ENCODE measurements at places on chromosomes 6 and 20. TPM values are rescaled to one million over a fixed set of nuclear protein-coding genes. Genes with fewer than 3 reads are reported as not detected.

DNA sequence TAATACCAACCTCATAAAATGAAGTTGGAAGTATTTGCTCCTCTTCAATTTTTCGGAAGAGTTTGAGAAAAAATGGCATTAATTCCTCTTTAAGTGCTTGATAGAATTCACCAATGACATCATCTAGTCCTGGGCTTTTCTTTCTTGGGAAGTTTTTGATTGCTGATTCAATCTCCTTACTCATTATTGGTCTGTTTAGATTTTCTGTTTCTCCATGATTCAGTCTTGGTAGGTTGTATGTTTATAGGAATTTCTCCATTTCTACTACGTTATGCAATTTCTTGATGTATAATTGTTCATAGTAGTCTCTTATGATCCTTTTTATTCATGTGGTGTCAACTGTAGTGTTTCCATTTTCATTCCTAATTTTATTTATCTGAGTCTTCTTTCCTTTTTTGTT lies 176.9 kb upstream of the PRND start:
- no peaks in the 10 kb centered on the region for H3K27me3 ChIP-seq
- H3K4me3 ChIP-seq = no peak overlapping the region
- no peak for DNase-seq
- H3K27ac ChIP-seq = no peak overlapping the region

DNA sequence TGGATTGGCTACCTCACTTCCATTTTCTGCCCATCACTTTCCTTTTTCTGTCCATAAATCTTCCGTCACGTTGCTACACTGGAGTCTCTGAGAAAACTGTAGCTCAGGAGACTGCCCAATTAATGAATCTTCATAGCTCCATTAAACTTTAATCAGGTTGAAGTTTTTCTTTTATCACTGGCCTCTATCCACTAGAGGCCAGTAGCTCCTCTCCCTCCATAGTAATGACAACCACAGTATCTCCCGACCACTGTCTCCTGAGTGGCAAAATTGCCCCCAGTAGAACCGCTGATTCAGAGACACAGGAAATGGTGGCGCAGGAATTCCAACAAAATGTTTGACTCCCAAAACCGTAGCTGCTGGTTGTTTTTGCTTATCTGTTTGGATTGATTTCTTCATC lies 18.4 kb upstream of the DOK5 start:
- H3K27me3 ChIP-seq = no peaks in the 10 kb centered on the region
- H3K27ac ChIP-seq = no peak overlapping the region
- H3K4me3 ChIP-seq = no peak overlapping the region
- no peak for DNase-seq
- H3K4me1 ChIP-seq = peaks cover 7% of the 10 kb centered on the region

DNA sequence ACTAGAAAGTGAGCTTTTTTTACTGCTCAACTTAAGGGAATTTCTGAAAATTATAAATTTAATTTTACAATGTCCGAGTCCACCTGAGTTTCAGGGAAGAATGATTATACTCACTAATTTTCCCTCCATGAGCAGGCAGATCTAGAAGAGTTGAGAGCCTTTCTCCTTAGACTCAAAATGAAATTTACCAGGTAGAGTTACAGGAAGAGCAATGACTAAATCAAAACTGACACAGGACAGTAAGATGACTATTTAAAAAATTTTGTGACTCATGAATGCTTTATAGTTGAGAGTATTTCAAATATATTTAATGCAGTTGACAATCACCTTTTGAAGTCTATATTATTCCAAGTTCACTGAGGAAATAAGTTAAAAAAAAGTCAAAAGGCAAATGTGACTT lies 198.1 kb upstream of the NRSN1 start:
- no peak overlapping the region for H3K4me3 ChIP-seq
- no peaks in the 10 kb centered on the region for H3K4me1 ChIP-seq
- DNase-seq = no peak
- H3K36me3 ChIP-seq = no peaks in the 10 kb centered on the region

DNA sequence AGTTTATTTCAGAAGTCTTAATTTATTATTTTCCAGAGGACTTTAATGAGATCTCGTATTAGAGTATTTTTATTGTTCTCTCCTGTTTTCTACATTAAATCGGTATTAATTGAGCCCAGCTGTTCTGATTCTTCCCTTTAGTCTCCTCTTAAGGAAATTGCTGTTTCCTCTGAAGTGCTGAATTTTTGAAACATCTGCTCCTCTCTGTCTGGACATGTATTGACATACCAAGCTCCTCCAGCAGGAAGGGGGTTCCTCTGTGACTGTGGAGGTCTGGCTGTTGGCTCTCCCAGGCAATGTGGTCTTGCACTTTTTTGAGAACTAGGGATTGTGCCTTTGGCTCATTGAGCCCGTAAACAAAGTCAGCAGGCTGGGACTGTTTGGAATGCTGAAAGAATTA lies 74.9 kb downstream of the MAP3K4 start:
- no peak for DNase-seq
- H3K27me3 ChIP-seq = no peaks in the 10 kb centered on the region
- no peak overlapping the region for H3K27ac ChIP-seq
- H3K4me3 ChIP-seq = no peak overlapping the region
- no peaks in the 10 kb centered on the region for H3K36me3 ChIP-seq
- H3K4me1 ChIP-seq = no peaks in the 10 kb centered on the region

DNA sequence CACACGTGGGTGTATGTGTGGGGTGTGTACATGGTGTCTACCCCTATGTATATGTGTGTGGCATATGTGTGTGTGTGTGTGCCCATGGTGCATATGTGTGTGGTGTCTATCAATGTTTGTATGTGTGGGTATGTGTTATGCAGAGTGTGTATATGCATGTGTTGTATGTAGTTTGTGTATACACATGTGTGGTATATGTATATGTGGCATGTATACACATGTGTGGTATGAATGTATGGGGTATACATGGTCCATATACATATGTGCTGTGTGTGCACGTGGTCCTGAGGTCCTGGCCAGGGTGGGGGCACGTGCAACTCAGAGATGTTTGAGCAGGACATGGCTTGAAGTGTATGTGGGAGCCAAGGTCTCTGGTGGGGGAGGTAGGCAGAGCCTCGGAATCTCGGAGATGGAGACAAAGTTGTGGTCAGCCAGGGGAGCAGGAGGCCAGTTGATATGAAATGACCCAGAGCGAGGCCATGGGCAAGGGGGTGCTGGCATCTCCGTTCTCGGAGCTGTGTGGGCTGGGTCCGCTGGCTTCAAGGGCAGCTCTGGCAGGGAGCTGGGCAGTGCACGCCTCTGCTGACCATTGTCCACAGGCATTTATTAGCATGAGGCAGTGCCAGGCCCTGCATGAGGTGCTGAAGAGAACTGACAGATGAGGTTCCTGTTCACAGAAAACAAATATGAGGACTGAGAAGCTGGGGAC lies 276.2 kb upstream of the CHD6 start:
- DNase-seq = no peak
- no peaks in the 10 kb centered on the region for H3K27me3 ChIP-seq
- H3K4me3 ChIP-seq = no peak overlapping the region
- H3K4me1 ChIP-seq = no peaks in the 10 kb centered on the region
- H3K27ac ChIP-seq = no peak overlapping the region
- H3K36me3 ChIP-seq = no peaks in the 10 kb centered on the region

- no peak for DNase-seq
- H3K36me3 ChIP-seq = no peaks in the 10 kb centered on the region
- no peaks in the 10 kb centered on the region for H3K4me1 ChIP-seq
- H3K27ac ChIP-seq = no peak overlapping the region
- no peaks in the 10 kb centered on the region for H3K27me3 ChIP-seq
Observed at GRCh38 chr20:60903325-60903971, 348.6 kb upstream of the CDH4 start.

DNA sequence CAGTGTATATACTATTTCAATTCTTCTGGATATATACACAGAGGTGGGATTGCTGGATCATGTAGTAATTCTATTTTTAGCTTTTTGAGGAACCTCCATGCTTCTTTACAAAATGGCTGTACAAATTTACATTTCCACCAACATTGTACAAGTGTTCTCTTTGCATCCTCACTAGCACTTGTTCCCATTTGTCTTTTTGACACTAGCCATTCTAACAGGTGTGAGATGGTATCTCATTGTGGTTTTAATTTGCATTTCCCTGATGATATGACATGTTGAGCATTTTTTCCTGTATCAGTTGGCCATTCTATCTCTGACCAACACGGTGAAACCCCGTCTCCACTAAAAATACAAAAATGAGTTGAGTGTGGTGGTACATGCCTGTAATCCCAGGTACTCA lies 68.1 kb upstream of the PMEPA1 start:
- no peak for DNase-seq
- no peak overlapping the region for H3K4me3 ChIP-seq
- H3K4me1 ChIP-seq = no peaks in the 10 kb centered on the region
- no peaks in the 10 kb centered on the region for H3K27me3 ChIP-seq
- H3K27ac ChIP-seq = no peak overlapping the region

GRCh38 chr6:170206317-170206621 lies 84.6 kb downstream of the DLL1 start:
- H3K27ac ChIP-seq = no peak overlapping the region
- H3K36me3 ChIP-seq = no peaks in the 10 kb centered on the region
- H3K4me3 ChIP-seq = no peak overlapping the region
- no peak for DNase-seq
- H3K27me3 ChIP-seq = peaks cover 10% of the 10 kb centered on the region

GRCh38 chr6:1424306-1424927 lies 35.0 kb downstream of the FOXF2 start:
- no peak overlapping the region for H3K27ac ChIP-seq
- no peaks in the 10 kb centered on the region for H3K36me3 ChIP-seq
- peaks cover 3% of the 10 kb centered on the region for H3K27me3 ChIP-seq
- DNase-seq = no peak
- no peak overlapping the region for H3K4me3 ChIP-seq

- no peak overlapping the region for H3K27ac ChIP-seq
- H3K4me1 ChIP-seq = no peaks in the 10 kb centered on the region
- no peak overlapping the region for H3K4me3 ChIP-seq
- no peaks in the 10 kb centered on the region for H3K36me3 ChIP-seq
- DNase-seq = no peak
Observed at GRCh38 chr6:117253785-117254184, 11.6 kb upstream of the VGLL2 start.

- no peaks in the 10 kb centered on the region for H3K27me3 ChIP-seq
- H3K4me3 ChIP-seq = no peak overlapping the region
- H3K36me3 ChIP-seq = no peaks in the 10 kb centered on the region
Observed at GRCh38 chr6:95364016-95364604, 213.2 kb upstream of the MANEA start.

GRCh38 chr6:20463396-20463795 lies 61.7 kb downstream of the E2F3 start:
- no peaks in the 10 kb centered on the region for H3K27me3 ChIP-seq
- H3K4me3 ChIP-seq = no peak overlapping the region
- H3K36me3 ChIP-seq = no peaks in the 10 kb centered on the region
- no peak overlapping the region for H3K27ac ChIP-seq
- no peaks in the 10 kb centered on the region for H3K4me1 ChIP-seq

DNA sequence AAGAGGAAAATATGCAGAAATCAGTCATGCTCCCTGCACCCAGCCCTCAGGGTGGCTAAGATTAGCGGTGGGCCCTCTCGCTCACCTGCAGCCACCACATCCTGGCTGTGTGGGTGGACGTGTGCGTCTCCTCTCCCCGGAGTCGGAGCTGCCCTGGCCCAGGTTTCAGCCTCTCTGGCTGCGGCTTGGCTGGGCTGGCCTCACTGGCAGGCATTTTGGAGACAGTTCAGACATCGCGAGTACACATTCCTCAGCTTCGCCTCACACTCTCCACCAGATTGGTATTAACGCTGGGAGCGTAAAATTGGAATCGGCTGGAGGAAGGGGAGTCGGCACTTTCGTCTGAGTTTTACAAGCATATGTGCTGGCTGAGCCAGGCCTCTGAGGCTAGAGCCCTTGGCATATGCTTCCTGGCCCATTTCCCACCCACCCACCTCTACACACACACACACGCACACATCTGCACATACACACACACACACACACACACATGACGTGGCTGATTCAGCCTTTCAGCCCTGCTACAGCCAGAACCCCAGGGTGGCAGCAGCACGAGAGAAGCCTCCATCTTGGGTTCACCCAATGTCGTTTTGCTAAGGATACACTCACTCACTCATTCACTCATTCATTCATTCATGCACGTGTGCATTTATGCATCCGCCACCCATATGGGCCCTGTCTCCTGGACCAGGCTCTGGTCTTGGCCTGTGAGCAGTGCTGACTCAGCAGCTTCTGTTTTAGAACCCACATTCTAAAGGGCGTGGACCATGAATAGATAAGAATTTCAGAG lies 42.9 kb downstream of the BCAS4 start:
- no peak overlapping the region for H3K27ac ChIP-seq
- H3K4me1 ChIP-seq = no peaks in the 10 kb centered on the region
- H3K36me3 ChIP-seq = no peaks in the 10 kb centered on the region
- DNase-seq = no peak
- no peak overlapping the region for H3K4me3 ChIP-seq
- no peaks in the 10 kb centered on the region for H3K27me3 ChIP-seq

DNA sequence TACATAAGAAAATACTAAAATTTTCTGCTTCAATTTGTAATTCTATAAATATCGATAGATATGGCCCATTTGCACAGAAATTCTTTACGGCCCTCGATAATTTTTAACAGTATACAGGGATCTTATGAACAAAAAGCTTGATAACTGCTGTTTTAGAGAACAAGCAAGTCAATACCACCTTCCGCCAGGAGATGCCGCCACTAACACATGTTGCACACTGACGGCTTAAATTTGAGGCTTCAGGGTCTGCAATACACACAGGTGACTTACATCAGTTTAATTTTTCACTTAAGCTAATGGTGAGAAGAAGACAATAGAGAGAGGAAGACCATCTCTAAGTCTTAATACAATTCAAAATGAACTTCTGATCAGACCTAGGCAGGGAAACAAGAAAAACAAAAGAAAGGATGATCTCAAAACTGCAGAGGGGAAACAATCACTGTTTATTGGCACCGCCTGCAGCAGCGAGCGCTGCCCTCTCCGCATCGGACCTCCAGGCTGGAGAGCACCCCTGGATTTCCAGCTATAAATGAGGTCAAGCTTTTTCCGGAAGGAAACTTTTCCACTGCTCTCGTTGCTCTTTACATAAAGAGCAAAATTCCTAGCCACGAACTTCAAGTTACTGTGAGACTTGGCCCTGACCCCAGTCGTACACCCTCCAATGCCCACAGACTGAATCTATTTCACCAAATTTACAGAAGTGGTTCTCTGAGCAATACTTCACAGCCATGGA lies 53.9 kb downstream of the OTOR start:
- H3K4me1 ChIP-seq = no peaks in the 10 kb centered on the region
- no peak overlapping the region for H3K27ac ChIP-seq
- no peak overlapping the region for H3K4me3 ChIP-seq
- H3K27me3 ChIP-seq = peaks cover 12% of the 10 kb centered on the region

Gene PPP1R16B
- total RNA-seq = 0.66 TPM

Gene MOXD1
- not detected for total RNA-seq

Gene FOXF2
- 1.2 TPM for total RNA-seq

Gene FOXO3
- total RNA-seq = 293 TPM

Gene SLC17A3
- total RNA-seq = not detected

Gene TBPL1
- total RNA-seq = 0.85 TPM
